Activated CD8-positive, alpha-beta memory T cell treated with anti-CD3 and anti-CD28 coated beads, Interleukin-2, amount 10 ng/mL, durations not matched to agents 7 days and 5 days (primary cell): ENCODE measurements at places on chromosomes 5 and 9. TPM values are rescaled to one million over a fixed set of nuclear protein-coding genes. Genes with fewer than 3 reads are reported as not detected.

UGT3A1 gene
- total RNA-seq: not detected

SH3TC2 gene
- not detected for total RNA-seq

ADAMTSL2 gene
- total RNA-seq: not detected

ELL2 gene
- total RNA-seq: 33.9 TPM

TAF1L gene
- not detected for total RNA-seq

MAPK9 gene
- 40.9 TPM for total RNA-seq

DNA sequence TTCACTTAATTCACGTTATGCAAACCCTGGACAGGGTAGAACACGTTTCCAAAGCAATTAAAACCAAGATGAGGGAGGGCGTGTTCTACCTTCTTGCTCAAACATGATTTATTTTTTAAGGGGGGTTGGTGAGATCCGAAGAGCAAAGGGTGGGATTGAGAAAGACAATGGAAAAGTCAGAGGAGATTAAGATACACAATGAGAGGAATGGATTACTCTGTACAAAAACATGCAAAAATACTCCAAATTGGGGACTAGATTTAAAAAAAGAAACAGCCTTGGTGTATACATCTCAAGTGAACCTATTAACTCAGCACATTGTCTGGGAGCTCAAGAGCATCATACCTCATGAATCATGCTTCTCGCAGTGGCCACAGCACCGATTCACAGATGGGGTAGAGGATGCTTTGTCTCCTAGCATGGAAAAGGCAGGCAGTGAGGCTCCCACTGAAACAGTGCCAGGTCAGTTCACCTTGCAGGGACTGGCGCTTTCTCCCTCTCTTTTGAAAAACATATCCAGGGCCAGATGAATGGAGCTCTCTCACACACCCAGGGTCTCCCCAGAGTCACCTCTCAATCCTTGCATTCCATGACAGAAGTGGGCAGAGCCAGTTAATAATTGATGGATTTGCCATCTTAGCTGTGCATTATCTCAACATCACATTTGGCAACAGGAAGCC lies 459.7 kb downstream of the BNC2 start:
- no peaks in the 10 kb centered on the region for H3K4me1 ChIP-seq
- H3K36me3 ChIP-seq: no peaks in the 10 kb centered on the region
- H3K27me3 ChIP-seq: no peaks in the 10 kb centered on the region
- no peak overlapping the region for H3K4me3 ChIP-seq

- no peaks in the 10 kb centered on the region for H3K27me3 ChIP-seq
- H3K4me3 ChIP-seq: no peak overlapping the region
- H3K27ac ChIP-seq: peak overlapping the region; percentile 5
- H3K36me3 ChIP-seq: peaks cover 59% of the 10 kb centered on the region
- DNase-seq: no peak
Measured at GRCh38 chr5:171407234-171407633, 12.2 kb upstream of the FGF18 start.

- H3K36me3 ChIP-seq: no peaks in the 10 kb centered on the region
- H3K27me3 ChIP-seq: peaks cover 12% of the 10 kb centered on the region
- H3K27ac ChIP-seq: no peak overlapping the region
- peaks cover 17% of the 10 kb centered on the region for H3K4me1 ChIP-seq
Measured at GRCh38 chr9:121558473-121558872, 58.8 kb upstream of the GGTA1 start.

DNA sequence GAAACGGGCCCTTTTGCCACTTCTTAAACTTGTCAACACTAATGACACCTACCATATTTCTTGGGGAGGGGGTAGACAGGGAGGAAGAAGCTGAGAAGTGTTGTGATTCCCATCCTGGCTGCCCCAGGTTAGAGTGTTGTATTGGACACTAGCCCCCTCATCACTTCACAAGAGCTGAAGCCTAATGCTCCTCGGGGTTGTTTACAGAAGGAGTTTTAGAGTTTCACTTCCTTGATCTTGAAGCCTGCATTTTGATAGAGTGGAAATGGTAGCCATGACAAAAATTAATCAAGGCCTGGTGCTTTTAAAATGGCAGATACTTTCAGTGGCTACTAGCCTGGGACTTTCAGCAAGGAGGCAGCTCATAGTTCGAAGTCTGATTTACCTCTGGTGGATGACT lies 11.0 kb upstream of the FAM120AOS start:
- H3K36me3 ChIP-seq: peaks cover 11% of the 10 kb centered on the region
- peak overlapping the region; percentile 92 for H3K27ac ChIP-seq

GRCh38 chr5:11364531-11364930 lies 539.7 kb downstream of the CTNND2 start:
- no peak for DNase-seq
- H3K36me3 ChIP-seq: no peaks in the 10 kb centered on the region
- no peak overlapping the region for H3K27ac ChIP-seq
- H3K4me3 ChIP-seq: no peak overlapping the region

DNA sequence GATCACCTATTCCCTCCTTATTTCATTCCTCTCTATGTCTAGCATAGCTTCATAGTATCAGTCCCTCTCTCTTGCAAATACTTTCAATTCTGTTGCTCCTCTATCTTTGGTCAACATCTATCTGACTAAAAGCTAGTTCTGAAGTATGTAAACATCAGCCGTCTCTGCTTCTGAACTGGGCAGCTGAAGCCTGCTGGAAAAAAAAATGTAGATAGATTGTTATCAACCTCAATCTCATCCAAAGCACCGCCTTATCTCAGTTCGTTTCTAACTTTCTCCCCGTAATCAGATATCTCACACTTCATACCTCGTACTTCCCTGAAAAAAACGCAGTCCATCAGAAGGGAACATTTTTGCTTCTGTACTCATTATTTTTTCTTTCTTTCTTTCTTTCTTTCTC lies 4.5 kb upstream of the SEMA6A start:
- H3K27me3 ChIP-seq: peaks cover 73% of the 10 kb centered on the region
- H3K27ac ChIP-seq: no peak overlapping the region
- H3K36me3 ChIP-seq: peaks cover 1% of the 10 kb centered on the region
- peaks cover 20% of the 10 kb centered on the region for H3K4me1 ChIP-seq
- no peak for DNase-seq

- no peaks in the 10 kb centered on the region for H3K4me1 ChIP-seq
- H3K27ac ChIP-seq: no peak overlapping the region
- no peak for DNase-seq
- no peaks in the 10 kb centered on the region for H3K27me3 ChIP-seq
Measured at GRCh38 chr9:108751369-108751768, 104.4 kb downstream of the ACTL7B start.

DNA sequence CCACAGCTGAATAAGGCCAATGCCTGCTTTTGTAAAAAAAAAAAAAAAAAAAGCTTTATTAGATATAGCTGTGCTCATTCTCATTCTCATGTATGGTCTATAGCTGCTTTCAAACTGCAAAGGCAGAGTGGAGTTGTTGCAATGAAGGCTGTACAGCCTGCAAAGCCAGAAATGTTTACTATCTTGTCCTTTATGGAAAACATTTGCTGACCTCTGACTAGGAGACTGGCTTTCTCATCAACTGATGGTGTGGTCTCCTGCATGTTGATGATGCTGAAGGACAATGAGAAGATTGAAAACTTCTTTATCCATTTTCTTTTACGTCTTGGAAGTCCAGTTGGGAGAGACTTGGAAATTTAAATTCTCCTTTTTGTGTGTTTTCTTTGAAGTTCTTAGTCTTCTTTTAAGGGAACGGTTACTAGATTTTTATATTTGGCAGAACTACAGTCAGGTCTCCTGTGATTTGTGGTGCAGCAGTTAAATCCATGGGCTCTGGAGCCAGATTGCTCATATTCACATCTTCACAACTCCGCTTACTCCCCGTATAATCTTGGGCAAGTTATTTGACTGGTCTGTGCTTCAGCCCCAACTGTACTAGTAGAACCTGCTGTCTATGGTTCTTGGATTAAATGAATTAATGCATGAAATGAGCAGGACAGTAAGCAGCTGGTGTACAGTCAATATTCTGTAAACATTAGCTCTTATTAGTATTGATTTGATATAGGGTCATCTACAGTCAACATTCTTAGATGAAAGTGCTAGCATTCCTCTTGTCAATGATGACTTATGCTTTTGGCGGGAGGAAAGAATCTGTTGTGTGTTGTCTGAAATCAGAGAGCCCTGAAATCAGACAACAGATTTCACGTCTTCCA lies 39.7 kb upstream of the BASP1 start:
- H3K4me1 ChIP-seq: no peaks in the 10 kb centered on the region
- no peak for DNase-seq
- no peaks in the 10 kb centered on the region for H3K36me3 ChIP-seq
- H3K27me3 ChIP-seq: no peaks in the 10 kb centered on the region

DNA sequence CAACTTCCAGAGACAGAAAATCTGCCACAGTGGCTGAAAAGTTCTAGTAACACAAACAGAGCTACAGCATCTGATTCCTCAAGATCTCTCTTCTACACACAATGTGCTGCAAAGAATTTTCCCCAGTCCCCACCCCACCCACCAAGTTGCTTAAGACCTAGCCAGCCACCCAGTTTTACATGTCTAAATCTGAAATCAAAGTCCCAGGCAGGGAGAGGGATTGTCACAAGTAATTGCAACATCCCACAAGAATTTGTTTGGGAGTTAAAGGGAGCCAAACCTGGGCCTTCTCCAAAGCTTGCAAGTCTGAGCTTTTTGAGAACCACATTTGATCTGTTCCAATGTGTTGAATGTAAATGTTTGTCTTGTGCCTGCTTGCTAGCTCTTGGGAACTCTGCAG lies 15.5 kb downstream of the IGIP start:
- H3K27me3 ChIP-seq: peaks cover 10% of the 10 kb centered on the region
- no peak overlapping the region for H3K27ac ChIP-seq
- peaks cover 9% of the 10 kb centered on the region for H3K4me1 ChIP-seq
- H3K36me3 ChIP-seq: no peaks in the 10 kb centered on the region
- no peak overlapping the region for H3K4me3 ChIP-seq

GRCh38 chr5:17898766-17899165 lies 264.5 kb downstream of the TAF11L14 start:
- no peaks in the 10 kb centered on the region for H3K36me3 ChIP-seq
- DNase-seq: no peak
- H3K27ac ChIP-seq: no peak overlapping the region
- H3K4me3 ChIP-seq: no peak overlapping the region

DNA sequence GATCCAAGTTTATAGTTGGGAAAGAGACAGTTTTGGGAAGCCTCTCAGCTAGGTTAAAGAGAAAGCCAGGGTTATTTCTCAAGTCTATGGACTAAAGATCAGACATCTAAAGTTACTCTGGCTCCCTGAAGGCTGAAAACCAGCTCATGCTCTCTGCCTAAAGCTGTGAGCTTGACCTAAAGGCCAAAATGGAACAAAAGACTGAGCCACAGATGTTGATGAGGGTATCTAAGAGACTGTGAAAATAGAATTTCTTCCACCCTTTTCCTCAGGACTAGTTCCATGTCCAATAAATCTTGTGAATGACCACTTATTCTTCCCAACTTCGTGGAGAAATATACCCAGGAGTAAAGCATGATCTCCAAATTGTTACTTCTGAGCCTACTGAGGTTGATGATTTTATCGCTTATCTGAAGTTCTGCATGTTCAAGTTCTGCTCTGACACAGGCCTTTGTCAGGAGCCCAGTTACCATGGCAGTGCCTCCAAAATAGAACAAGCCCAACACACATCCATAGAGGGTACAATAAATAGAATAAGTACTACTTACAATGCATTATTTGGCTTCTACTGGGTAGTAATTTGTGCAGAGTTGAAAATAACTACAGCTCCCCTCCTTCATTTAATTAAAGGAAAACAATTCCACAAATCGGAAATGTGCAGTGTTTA lies 373.6 kb downstream of the NTRK2 start:
- DNase-seq: no peak
- H3K27ac ChIP-seq: no peak overlapping the region
- H3K36me3 ChIP-seq: no peaks in the 10 kb centered on the region
- no peaks in the 10 kb centered on the region for H3K4me1 ChIP-seq

GRCh38 chr9:70427161-70427945 lies 12.9 kb upstream of the KLF9 start:
- no peak overlapping the region for H3K4me3 ChIP-seq
- H3K4me1 ChIP-seq: peaks cover 8% of the 10 kb centered on the region
- H3K36me3 ChIP-seq: peaks cover 3% of the 10 kb centered on the region
- H3K27ac ChIP-seq: no peak overlapping the region

GRCh38 chr5:138911441-138911840 lies 36.3 kb upstream of the LRRTM2 start:
- H3K27ac ChIP-seq: no peak overlapping the region
- peaks cover 5% of the 10 kb centered on the region for H3K4me1 ChIP-seq
- no peak overlapping the region for H3K4me3 ChIP-seq
